ENCODE measurements at places on chromosomes 5 and 9.

- no peak for DNase-seq
Measured at GRCh38 chr5:65066387-65067146, 297.8 kb downstream of the CWC27 start.

GRCh38 chr5:65791712-65792673, 70.0 kb downstream of the NLN start:
- DNase-seq, result no peak

DNA sequence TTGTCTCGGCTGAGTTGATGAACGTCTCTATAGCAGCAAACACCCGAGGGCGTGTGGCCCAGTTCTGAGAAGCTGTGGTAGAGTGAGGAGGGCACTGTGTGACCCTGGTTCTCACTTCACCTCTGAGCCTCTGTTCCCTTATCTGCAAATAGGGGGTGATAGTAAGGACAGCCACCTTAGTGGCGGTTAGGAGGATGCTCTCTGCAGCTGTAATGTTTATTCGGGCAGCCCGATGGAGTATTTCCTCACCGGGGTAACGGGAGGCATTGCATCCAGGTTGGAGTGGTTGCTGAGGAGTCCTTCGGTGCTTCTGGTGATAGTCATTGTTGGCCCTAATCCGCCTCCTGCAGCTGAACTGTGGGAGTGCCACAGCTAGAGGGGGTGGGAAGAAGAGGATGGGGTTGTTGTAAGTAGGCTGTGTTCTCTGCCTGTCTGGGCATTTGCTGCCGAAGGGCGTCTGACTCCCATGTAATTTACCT, 13.9 kb downstream of the PRRC2B start:
- DNase-seq, result no peak

GRCh38 chr5:36646507-36647023, 40.2 kb downstream of the SLC1A3 start:
- DNase-seq, result no peak

- DNase-seq, result no peak
Measured at GRCh38 chr5:22531986-22532385, 321.2 kb downstream of the CDH12 start.

DNA sequence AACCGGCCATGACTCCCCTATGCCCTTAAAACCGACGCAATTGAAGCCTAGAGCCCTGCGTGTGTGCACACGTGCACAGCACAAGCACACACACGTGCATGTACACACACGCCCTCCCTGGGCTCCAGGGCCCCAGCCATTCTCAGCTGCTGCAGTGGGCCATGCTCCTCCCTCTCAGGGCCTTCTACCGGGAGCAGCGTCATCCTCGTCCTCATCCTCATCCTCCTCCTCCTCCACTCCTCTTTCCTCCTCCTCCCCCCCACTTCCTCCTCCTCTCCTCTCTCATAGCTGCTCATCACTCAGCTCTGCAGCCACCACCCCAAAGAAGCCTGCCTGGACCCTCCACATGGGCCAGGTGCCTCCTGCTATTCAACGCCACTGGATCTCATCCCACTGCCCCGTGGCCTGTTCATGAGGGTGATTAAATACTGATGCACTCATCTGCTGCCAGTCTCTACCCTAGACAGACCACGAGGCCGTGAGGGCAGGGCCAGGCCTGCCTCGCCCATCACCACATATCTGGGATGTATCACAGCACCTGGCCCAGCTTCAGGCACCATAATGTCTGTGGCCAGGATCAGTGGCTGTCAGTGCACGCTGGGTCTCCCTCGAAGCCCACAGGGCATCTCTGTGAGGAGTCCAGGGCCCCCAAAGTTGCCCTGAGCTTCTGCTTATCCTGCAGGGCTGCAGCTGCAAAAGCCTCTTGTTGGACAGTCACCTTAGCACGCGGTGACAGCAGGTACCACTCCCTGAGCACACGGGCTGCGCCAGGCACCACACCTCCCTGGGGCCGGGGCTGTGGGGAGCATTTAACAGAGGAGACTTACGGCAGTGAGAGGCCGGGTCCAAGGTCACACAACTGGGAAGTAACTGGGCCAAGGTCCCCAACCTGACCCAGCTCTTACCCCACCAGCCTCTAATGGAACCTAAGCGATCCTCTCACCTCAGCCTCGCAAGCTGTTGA, 9.8 kb downstream of the FAM78A start:
- no peak for DNase-seq

- DNase-seq, result no peak
Measured at GRCh38 chr9:93001031-93001430, 53.7 kb downstream of the FGD3 start.

DNA sequence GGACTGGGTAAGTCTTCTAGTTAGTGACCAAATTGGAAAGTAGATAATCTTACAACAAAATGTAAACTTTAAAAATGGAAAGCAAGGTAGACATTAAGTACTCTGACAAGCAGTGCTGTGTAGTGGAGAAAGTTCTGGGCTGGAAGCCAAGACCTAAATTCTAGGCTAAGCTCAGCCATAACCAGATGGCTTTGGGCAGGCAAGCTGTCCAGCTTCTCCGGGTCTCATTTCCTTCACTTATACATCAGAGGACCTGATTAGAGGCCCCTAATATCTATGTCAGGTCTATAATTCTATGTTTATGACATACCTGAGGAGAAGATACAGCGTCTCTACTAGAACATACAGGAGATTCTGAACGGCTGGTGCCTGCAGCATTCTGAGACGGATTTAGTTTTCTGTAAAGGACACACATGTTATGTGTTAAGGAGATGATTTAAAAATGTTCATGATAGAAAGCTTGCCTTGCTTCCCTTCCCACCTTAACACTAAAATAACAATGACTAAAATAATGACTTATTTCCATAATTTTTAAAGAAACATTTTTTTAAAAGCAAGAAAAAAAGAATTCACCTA, 61.2 kb downstream of the ELL2 start:
- DNase-seq, result no peak

DNA sequence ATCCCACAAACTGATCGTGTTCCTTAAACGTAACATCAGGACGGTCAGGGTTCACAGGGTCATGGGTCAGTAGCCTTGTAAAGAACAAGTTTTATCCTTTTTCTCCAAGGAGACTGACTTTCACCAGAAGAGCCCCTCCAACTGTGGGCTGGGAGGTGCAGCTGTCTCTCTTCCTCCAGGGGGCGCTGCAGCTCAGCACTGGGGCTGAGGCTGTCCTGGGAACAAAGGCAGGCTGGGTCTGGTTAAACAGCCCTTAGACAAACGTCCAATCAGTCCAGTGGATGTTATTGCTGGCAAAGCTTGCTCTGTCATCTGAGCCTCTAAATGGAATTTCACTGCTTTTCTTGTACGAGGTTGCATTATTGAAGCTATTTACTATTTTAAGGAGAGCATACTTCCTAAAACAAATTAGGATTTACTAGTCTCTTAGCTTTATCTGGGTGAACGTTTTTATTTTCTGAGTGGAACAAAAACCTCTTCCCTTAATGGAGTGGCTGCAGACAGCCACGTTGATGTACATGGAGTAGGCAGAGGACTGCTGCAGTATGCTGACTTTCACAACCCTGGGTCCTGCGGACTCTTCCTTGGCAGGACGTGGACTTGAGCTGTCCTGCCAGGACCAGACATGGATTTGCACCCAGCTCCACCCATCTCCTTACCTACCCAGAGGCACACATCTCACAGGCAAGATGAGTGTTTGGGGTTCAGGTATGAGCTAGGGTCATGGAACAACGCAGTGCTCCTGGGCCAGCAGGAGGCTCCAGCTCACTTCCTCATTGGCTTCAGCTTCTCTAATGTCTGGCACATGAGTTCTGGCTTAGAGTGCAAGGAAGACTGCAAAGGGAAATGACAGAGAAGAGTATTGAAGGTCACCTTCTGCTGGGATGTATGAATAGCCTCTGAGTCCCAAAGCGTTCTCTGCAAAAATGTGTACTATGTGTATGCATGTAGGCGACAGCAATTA, 7.8 kb downstream of the EXOSC2 start:
- peak; percentile 89 for DNase-seq

DNA sequence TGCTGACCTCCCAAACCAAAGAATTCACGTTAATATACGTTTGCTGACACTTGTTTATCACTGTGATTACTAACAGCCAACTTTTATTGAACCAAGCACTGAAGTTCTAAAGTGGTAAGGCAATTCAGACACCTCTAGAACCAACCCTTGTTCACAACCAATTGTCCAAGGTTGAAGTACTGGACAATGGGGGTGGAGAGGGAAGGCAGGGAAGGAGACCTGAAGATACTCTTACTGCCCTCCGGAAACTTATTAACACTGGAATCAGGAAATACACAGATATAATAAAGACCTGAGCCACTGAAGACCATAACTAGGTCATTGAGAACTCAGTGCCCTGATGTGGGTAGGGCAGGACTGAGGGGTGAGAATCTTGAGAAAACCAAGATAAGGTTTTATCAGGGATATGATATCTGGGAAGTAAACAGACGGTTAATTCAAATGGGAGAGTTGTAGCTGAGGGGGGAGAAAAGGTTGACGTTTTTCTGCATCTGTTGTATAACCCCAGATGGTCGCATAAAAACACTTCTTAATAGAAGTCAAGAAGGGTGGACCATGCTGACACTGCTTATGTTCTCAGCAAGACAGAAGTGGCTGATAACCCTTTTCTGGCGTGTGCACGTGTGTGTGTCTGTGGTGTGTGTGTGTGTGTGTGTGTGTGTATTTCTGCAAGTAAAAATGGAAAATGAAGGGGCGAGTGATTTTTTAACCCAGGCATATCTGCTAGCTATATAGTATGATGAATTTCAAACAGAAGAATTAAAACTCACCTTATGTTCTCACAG, 125.9 kb downstream of the LHFPL2 start:
- DNase-seq, result no peak

DNA sequence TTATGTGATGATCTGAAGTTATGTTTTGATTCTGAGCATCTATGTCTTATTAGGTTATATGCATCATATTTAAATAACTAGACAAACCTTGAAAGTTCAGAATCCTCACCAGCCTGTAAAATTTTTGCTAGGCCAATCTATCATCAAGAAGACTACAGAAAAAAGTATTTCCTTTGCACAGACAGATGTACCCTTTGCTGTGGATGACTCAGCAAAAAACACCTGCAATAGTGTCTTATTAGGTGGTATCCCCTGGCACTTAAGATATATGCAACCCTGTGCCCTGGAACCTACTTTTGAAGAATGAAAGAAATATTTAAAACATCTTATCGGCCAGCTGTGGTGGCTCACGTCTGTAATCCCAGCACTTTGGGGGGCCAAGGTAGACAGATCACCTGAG, 130.6 kb downstream of the SLF1 start:
- DNase-seq, result no peak
